ENCODE measurements at places on chromosomes 3 and 15. TPM values are rescaled to one million over a fixed set of nuclear protein-coding genes. Genes with fewer than 3 reads are reported as not detected.

DNA sequence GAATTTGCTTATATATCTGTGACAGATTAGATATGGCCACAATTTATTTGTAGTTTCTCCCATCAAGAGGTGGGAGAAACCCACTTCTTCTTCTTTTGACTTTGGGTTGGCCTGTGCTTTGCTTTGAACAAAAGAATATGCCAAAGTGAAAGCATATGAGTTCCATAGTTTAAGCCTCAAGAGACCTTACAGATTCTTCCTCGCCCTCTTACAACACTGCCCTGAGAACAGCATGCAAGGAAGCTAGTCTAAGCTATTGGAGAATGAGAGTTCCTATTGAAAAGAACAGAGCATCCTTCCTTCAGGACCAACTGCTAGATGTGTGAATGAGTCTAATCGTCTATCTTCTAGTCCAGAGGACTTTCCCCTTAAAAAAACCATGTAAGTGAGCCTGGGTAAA is 394.8 kb downstream of the TUSC7 start:
- no peak for DNase-seq

DNA sequence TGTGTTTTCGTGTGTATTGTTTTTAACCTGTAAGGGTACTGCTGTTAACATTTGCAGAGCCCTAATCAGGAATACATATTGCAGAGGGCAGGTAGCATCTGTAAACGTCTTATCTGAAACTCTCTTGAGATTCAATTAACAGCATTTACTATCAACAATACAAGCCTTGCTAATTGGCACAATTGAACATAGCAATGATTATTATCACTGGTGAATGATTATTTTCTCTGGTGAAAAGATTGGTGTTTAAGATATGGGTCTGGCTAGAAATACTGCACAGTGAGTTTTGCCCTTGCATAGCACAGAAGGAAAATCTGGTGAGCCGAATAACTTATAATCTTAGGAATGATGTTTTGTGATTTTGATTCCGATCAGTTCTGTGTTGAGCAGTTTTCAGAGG is 5.9 kb upstream of the CNTN4 start:
- no peak for DNase-seq

CCR8 gene
- total RNA-seq: not detected

- DNase-seq: no peak
Observed at GRCh38 chr3:116767726-116768125, 58.1 kb downstream of the TUSC7 start.

GRCh38 chr3:59527493-59527892 is 477.7 kb upstream of the CFAP20DC start:
- no peak for DNase-seq

DNA sequence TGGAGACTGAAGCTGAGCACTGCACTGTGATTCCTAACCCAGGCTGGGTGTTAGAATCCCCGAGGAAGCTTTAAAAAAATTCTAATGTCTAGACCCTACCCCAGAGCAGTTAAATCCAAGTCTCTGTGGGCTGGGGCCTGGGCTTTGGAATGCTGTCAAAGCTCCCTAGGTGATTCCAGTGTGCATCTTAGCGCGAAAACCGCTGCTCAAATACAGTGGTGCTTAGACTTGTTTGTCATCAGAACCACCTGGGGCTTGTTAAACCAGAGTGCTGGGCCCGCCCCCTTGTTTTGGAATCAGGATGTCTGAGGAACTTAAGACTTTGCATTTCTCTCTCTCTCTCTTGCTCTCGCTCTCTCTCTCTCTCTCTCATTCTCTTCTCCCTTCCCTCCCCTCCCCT is 20.7 kb downstream of the RHCG start:
- DNase-seq: no peak

DNA sequence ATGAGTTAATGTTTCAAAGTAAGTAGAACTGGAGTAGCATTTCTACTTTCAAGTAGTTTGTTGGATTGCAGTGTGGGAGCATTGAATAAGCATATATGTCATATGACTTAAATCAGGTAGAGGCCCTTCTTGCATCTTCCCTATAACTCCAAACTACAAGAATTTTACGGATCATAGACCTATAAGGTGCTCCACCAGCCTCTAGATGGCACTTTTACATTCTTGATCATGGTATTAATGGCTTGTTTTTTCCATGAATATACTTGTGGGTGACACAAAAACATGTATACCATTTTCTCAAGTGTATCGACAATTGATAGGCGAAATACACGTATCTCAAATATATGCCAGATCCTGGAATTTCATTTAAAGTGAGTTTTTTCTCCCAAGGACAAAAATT is 311.1 kb downstream of the ZPLD1 start:
- no peak for DNase-seq

- no peak for DNase-seq
Observed at GRCh38 chr3:67109651-67110204, 111.6 kb downstream of the KBTBD8 start.

DNA sequence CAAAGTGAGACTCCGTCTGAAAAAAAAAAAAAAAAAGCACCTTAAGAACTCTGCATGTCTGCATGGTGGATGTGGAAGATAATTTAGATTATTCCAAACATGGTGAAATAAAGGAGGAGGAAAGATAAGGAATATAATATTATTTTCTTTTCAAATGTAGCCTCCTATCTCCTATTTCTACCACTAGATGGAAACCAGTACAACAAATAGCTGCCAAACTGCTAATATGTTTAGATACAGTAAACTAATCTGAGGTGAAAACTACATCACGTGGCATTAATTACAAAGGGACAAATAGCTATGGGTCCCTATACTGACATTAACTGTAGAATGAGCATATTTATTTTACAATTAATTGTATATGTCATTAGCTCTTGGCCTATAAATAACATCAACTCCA is 197.8 kb downstream of the TBC1D5 start:
- DNase-seq: no peak

DNA sequence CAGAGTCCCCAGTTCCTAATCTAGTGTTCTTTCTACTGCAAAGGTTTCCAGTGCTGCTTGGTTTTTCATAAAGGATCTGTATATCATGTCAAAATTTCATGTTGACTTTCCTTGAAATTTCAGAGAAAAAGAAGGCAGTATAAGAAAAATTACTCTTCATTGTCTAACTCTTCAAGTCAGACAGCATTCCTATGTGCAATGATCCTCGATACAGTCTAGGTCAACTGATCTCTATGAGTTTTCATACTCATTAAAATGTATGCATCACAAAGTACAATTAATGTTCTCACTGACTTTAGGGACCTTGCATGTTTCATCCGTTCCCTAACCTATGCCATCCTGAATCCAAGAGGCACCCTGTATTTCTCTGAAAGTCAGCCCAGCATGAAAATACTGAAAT is 317.3 kb downstream of the ZBTB20 start:
- no peak for DNase-seq
